ENCODE measurements at places on chromosomes 16 and 17.

DNA sequence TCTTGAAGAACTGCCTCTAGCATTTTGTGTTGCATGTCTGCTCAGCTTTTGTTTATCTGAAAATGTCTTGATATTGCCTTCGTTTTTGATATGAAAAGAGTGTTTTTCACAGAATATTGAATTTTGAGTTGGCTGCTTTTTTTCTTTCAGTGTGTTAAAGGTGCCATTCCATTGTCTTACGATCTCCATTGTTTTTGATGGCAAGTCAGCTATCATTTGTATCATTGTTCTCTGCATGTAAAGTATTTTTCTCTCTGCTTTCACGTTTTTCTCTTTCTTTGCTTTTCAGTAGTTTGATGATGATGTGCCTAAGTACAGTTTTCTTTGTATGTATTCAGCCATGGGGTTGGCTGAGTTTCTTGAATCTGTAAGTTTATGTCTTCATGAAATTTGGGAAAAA is 57.0 kb downstream of the AIPL1 start:
- no peak for DNase-seq

- no peak for DNase-seq
These were observed 39.6 kb upstream of the RHOT1 start for GRCh38 chr17:32102646-32103186.

DNA sequence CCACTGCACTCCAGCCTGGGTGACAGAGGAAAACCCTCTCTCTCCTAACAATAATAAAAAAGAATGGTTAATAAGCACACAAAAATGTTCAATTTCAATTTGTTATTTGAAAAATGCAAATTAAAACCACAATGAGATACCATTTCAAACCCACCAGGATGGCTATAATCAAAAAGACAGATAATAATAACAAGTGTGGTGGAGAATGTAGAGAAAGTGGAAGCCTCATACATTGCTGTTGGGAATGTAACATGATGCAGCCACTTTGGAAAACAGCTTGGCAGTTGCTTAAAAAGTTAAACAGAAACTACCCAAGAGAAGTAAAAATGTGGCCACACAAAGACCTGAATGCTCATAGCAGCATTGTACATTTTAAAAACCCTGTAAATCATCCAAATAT is 51.8 kb upstream of the MAP3K14 start:
- DNase-seq = no peak

- DNase-seq = no peak
These were observed 35.5 kb upstream of the CMIP start for GRCh38 chr16:81409016-81409556.

GRCh38 chr17:33014751-33015150 is 23.1 kb downstream of the SPACA3 start:
- no peak for DNase-seq
